Memory B cell (primary cell): ENCODE measurements at places on chromosomes 6 and 20.

DNA sequence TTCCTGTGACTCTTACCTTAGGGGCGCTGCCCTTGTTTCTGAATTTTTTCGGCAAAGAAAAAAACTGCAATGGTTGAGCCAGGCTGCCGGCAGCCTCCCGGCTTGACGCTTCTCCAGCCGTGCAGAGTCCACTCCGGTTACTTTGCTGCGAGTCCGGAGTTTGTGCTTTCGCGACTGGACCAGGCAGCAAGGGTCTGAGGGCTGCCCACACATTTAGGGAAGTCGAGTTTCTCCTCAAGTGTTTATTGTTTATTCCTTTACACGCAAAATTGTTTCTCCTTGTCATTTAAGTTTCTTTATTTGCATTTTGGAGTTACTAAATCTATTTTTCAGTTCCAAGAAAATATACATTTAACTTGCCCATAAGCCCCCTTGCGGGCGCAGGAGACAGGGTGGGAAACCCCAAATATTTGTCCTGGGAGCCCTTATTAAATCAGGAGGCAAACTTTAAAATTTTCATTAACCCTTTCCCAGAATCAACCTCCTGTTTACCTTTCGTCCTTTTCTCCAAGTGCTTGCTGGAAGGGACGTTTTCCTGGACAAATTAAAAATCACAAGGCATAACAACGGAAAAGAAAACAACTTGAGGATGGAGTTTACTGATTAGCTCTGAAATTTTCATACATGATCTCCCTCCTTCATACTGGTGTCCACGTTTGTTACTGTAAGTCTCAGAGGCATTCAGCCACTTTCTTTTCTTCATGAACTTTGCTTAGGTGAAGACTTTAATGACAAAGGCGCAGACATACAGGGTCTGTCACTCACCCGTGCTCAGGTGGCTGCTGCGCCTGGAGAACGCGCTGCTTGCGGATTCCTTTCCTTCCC lies 1.7 kb upstream of the PDE10A start:
- no peaks in the 10 kb centered on the region for H3K4me1 ChIP-seq
- H3K27me3 ChIP-seq = peaks cover 20% of the 10 kb centered on the region
- H3K4me3 ChIP-seq = no peak overlapping the region
- no peaks in the 10 kb centered on the region for H3K36me3 ChIP-seq

DNA sequence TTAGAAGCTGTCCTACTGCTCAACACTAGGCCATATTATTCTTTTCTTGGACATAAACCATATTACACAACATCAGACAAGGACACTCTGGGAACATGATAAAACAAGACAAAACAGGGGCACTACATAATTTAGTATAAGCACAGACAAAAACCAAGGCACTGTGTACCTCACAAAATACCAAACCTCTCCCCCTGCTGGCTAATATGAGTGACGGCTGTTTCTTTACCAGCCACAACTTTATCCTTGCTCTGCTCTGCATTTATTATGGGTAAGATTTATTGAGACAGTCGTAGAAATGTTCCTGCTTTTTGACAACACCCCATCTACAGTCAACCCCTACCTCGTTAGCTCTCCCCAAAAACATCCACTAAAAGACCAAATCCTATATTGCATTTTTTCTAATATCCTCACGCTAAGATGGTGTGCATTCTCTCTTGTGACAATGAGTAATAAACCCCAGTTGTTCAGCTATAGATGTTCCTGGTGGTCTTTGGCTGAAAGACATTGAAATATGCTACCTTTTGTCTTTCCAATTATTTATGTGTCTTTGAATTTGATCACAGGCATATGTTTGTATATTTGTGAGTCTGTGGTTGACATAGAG lies 23.8 kb upstream of the POLR1H start:
- H3K27ac ChIP-seq = no peak overlapping the region
- no peak overlapping the region for H3K4me3 ChIP-seq
- H3K4me1 ChIP-seq = no peaks in the 10 kb centered on the region
- H3K27me3 ChIP-seq = no peaks in the 10 kb centered on the region
- no peak for DNase-seq
- peaks cover 17% of the 10 kb centered on the region for H3K36me3 ChIP-seq

DNA sequence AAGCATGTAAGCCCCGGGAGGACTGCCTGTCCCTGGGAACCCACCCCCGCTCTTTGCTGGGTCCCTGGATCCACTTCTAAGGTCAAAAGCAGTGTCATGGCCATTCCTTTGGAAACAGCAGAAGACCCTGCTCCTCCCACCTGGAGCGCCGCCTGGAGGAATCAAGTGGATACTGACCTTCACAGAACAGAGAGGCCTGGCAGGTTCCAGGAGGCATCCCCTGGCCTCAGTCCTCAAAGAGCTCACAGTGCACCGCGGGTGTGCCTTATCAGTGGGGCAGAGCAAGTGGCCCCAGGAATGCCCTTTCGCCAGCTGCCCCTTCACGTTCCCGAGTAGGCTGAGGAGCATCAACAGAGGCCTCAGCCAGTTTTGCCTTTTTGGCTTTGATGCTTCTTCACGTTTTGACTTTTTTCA lies 11.1 kb upstream of the SLC4A11 start:
- peaks cover 2% of the 10 kb centered on the region for H3K4me1 ChIP-seq
- peaks cover 2% of the 10 kb centered on the region for H3K27me3 ChIP-seq
- no peak overlapping the region for H3K27ac ChIP-seq
- no peak overlapping the region for H3K4me3 ChIP-seq

GRCh38 chr20:8932192-8933165 lies 136.4 kb upstream of the PLCB4 start:
- H3K4me1 ChIP-seq = no peaks in the 10 kb centered on the region
- no peaks in the 10 kb centered on the region for H3K36me3 ChIP-seq
- H3K27me3 ChIP-seq = no peaks in the 10 kb centered on the region
- H3K4me3 ChIP-seq = no peak overlapping the region
- no peak overlapping the region for H3K27ac ChIP-seq
- DNase-seq = no peak

- H3K36me3 ChIP-seq = no peaks in the 10 kb centered on the region
- no peak overlapping the region for H3K27ac ChIP-seq
- H3K27me3 ChIP-seq = peaks cover 10% of the 10 kb centered on the region
- H3K4me3 ChIP-seq = no peak overlapping the region
Observed at GRCh38 chr20:20201124-20201523, 148.8 kb downstream of the CFAP61 start.
